ENCODE measurements at places on chromosomes 2 and 18.

GRCh38 chr2:20604951-20605381, 45.9 kb downstream of the HS1BP3 start:
- DNase-seq: no peak

- no peak for DNase-seq
These were observed 92.5 kb downstream of the KCNF1 start for GRCh38 chr2:11004199-11004598.

GRCh38 chr2:119441376-119442225, 9.9 kb downstream of the TMEM37 start:
- no peak for DNase-seq

- no peak for DNase-seq
These were observed 113.0 kb downstream of the MEIS1 start for GRCh38 chr2:66547887-66548286.

- DNase-seq: no peak
These were observed 33.2 kb upstream of the YES1 start for GRCh38 chr18:845152-845819.

DNA sequence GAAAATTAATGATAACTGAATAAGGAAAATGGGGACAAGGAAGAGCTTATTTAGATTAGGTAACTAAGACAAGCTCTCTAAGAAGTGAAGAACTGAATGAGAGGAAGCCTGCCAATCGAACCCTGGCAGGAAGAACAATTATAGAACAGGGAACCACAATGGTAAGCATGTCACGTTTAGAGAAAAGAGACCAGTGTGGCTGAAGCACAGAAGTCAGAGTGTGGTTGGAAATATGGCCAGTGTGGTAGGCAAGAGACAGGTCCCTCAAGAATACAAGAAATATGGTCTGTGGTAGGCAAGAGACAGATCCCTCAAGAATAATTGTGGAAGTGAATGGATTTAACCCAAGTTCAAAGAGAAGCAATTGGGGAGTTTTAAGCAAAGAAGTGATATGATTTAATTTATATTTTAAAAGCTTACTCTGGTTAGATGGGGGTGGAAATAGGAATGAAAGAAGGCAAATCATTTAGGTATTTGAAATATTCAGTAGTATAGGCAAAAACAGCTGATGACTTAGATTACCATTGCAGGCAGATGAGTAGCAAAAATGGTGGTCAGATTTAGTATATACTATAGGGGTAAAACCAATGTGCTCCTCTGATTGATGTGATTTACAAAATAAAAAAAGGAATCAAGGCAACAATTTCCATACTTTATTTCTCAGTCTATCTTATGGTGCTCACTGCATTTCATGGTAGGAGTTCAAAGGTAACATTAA, 38.8 kb upstream of the ERMN start:
- no peak for DNase-seq

DNA sequence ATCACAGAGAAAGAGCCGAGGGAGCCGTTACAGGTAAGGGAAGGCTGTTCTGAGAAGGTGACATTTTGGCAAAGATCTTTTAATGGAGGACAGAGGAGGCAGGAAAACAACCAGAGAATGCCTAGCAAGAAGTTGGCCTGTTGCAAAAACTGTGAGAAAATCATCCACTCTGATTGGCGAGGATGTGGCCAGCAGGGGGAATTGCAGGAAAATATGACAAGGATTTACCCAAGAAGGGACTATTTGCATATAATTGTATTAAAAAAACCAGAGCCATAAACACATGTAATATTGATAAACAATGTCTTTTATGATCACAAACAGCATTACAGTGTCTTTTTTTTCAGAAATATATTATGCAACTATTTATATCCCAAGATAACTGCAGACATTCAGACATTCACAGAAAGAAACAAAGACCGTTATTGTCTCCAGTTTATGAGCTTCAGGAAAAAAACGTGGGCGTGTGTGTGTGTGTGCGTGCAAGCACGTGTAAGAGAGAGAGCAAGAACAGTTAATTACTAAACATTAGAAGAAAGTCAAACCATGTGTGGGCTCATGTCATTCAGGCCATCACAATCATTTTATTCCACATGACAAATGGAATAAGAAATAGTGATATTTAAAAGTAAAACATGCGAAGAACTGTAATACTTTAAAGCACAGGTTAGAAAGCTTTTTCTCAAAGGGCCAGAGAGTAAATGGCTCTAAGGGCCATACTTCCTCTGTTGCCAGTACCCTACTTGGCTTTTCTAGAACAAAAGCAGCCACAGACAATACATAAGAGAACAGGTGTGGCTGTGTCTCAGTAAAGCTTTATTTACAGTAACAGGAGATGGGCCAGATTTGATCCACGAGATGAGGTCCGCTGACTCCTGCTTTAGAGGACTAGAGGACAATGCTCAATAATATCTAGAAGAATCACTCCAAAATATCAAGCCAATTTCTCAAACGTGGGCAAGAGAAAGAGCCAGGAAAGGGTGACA, 324.1 kb downstream of the DLGAP1 start:
- DNase-seq: no peak

DNA sequence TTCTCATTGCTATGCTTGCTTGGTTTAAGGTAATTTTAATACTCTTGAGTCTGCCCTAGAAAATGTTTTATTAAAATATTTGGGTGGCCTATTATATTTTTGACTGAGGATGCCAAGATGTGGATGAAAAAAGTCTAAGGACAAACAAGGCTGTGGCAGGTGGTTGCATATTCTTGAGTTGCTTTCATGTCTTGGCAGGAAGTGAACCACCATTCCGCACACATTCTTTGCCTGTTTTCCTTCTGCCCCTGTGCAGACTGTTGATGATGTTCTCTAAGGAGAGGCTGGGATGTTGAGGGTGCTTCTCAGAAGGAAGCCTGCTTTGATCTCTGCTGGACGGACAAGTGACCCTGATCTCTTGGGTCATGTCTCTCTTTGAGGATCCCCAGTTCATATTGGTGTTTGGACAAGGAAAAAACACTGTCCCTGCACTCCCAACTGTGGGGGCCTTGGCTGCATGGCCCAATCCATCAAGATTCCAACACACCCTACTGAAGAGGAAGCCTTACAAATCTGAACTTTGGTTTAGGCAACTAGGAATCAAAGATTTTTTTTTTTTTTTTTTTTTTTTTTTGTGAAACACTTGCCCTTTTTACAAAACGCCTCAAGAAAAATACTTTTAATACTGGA, 45.0 kb upstream of the CD28 start:
- DNase-seq: no peak

- DNase-seq: no peak
These were observed 75.6 kb downstream of the SATB2 start for GRCh38 chr2:199382091-199382490.

DNA sequence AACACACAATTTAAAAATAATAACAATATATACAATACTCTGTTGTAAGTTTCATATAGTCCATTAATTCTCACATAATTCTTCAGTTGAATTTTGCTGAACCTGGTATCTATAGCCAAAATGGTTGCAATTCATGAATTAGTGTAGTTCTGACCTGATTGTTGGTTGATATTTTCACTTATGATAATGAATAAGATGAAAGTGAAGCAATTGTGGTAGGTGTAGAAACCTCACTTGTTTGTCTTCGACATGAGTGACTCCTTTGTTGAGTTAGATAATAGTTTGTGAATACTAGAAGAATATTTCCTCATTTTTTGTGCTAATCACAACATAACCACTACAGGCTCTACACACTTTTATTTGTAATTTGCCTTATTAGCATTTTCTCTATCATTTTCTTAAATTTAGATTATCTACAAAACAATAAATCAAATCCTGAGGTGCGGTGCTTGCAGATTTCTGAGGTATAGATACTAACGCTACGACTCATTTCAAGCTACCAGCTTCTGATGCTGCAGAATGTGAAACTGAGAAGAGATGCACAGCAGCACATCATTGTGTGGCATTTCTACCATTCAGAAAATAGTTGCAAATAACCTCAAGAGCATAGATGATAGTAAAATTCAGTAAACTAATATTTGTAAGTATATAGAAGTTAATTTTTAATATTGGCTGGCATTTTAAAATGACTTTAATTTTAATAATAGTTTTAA, 117.9 kb downstream of the KCNH7 start:
- no peak for DNase-seq
